ENCODE measurements at places on chromosomes 12 and 14.

DNA sequence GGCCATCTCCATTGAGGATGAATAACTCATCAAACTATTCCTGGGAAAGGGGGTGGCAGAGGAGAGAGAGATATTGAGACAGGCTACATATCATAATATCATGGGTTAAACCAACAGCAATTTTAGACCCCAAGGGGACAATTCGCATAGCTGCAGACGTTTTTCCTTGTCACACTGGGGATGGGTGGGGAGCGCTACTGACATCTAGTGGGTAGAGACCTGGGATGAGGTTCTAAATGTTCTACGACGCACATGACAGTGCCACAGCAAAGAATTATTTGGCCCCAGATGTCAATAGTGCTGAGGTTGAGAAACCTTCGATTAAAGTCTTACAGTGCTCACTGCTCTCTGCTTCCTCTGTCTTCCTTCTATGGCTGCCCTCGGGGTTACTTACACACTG, 425.6 kb downstream of the NRXN3 start:
- no peak overlapping the region for H3K27ac ChIP-seq
- no peaks in the 10 kb centered on the region for H3K4me1 ChIP-seq
- DNase-seq = no peak
- H3K27me3 ChIP-seq = no peaks in the 10 kb centered on the region
- H3K4me3 ChIP-seq = no peak overlapping the region

DNA sequence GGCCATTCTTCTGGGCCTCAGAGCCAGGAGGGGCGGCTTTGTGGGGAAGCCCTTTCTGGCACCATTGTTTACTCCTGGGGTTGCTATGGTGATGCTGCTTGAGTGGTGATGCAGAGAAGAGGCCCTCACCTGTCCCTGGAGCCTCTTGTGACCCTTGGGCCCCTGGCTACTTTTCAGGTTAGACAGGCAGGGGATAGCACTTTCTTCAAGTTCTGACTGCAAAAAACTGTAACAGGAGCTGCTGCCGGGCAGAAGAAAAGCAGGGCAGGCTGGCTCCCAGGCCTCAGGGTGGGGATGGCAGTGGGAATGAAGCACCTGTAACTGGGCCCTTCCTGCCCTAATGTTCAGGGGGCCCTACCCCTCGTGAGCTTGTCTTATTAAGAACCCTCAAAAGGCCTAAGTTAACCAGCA, at the start of gene TEX52:
Gene TEX52 (minus strand): TSS at position 19 of the 411 bp plus-strand sequence. CDS start 13 bp downstream, at position 6.
- DNase-seq = no peak
- H3K27me3 ChIP-seq = no peaks in the 10 kb centered on the region
- no peak within 1 kb of the TSS for H3K27ac ChIP-seq
- H3K4me1 ChIP-seq = no peaks in the 10 kb centered on the region

- no peak for DNase-seq
- H3K4me3 ChIP-seq = no peak overlapping the region
- H3K27ac ChIP-seq = no peak overlapping the region
- no peaks in the 10 kb centered on the region for H3K36me3 ChIP-seq
- H3K4me1 ChIP-seq = no peaks in the 10 kb centered on the region
Observed at GRCh38 chr14:98665007-98665406, 607.0 kb downstream of the BCL11B start.

DNA sequence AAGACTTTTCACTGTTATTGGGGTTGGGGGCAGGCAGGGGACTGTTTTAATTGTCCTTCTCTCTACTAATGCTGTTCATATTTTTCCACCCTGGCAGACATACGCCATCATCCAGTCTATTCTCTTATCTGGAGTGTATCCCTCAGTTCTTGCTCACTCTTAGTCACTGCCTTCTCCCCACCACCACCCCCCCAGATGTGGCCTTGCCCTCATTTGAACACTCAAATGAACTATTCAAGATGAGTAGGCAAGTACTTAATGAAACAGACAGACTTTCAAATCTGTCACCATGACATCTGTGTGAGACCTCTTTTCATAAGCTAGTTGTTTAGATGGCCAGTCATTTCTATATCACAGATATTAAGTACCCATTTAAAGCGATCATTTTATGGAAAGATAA, 10.1 kb downstream of the NUDT4 start:
- no peak for DNase-seq
- H3K27me3 ChIP-seq = no peaks in the 10 kb centered on the region
- no peak overlapping the region for H3K27ac ChIP-seq
- H3K36me3 ChIP-seq = no peaks in the 10 kb centered on the region
- H3K4me1 ChIP-seq = peaks cover 74% of the 10 kb centered on the region

DNA sequence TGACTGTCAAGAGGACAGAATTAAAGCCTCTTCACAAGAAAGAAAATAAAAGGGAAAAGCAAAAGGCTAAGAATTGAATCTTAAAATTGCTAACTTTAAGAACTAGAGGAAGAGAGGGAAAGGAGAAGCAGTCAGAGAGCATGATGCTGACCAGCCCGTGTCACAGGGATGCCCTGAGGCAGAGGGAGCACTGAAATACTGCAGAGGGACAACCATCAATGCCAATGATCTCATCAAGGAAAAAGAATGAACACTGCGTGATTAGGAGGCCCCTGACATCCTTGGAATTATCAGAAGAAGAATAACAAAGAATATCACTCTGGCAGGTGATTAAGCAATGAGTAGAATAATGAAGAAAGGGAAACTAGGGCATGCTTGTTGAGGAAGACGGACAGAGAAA, 252.2 kb upstream of the GRIP1 start:
- no peaks in the 10 kb centered on the region for H3K27me3 ChIP-seq
- no peak overlapping the region for H3K27ac ChIP-seq
- H3K4me3 ChIP-seq = no peak overlapping the region
- no peaks in the 10 kb centered on the region for H3K4me1 ChIP-seq
- no peak for DNase-seq
- no peaks in the 10 kb centered on the region for H3K36me3 ChIP-seq

GRCh38 chr14:65210118-65210821, 108.0 kb upstream of the MAX start:
- DNase-seq = no peak
- H3K36me3 ChIP-seq = no peaks in the 10 kb centered on the region
- peaks cover 15% of the 10 kb centered on the region for H3K4me1 ChIP-seq
- no peak overlapping the region for H3K4me3 ChIP-seq

GRCh38 chr12:14394317-14395073, 29.0 kb downstream of the ATF7IP start:
- H3K27ac ChIP-seq = peak overlapping the region; percentile 78
- DNase-seq = no peak
- H3K4me3 ChIP-seq = no peak overlapping the region
- no peaks in the 10 kb centered on the region for H3K27me3 ChIP-seq
- peaks cover 12% of the 10 kb centered on the region for H3K36me3 ChIP-seq

DNA sequence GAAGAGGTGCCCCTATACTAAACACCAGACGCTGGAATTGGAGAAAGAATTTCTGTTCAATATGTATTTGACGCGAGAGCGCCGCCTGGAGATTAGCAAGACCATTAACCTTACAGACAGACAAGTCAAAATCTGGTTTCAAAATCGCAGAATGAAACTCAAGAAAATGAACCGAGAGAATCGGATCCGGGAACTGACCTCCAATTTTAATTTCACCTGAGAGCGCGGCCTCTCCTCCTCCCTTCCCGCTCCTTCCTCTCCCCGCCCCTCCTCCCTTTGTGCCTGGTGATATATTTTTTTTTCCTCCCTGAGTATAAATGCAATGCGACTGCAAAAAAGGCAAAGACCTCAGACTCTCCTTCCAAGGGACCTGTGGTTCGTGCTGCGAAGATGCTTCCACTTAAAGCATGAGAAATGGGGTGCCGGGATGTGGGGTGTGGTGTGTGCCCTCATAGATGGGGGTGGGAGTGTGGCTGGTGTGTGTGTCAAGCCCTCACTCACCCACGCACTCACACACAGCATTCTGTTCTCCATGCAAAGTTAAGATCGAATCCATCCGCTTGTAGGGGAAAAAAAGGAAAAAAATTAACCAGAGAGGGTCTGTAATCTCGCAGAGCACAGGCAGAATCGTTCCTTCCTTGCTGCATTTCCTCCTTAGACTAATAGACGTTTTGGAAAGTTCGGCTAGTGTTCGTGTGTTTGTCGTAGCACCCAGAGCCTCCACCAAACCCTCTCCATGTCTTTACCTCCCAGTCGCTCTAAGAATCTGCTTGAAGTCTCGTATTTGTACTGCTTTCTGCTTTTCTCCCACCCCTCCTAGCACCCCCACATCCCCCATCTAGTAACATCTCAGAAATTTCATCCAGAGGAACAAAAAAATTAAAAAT, 4.5 kb downstream of the HOXC10 start:
- H3K4me1 ChIP-seq = peaks cover 22% of the 10 kb centered on the region
- no peak overlapping the region for H3K4me3 ChIP-seq
- peaks cover 42% of the 10 kb centered on the region for H3K27me3 ChIP-seq
- no peak overlapping the region for H3K27ac ChIP-seq
- no peak for DNase-seq

DNA sequence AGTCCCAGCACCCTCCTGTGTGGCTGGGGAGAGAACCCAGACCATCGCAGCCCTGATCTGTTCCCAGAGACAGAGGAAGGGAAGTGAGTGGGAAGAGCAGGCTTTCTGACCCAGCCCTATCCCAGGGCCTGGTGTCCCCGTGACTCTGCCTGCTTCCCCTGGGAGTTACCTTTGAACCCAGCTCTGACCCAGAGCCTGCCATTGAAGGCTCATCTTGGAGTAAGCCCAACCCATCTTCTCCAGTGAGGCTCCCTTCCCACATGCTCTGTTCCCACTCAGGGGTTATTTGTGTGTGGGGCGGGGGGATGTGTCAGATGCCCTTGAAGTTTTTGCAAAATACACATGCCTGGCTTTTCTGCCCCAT, 6.0 kb downstream of the TMEM63C start:
- no peak overlapping the region for H3K4me3 ChIP-seq
- peaks cover 27% of the 10 kb centered on the region for H3K4me1 ChIP-seq
- H3K36me3 ChIP-seq = no peaks in the 10 kb centered on the region
- DNase-seq = no peak
- peak overlapping the region; percentile 55 for H3K27ac ChIP-seq

DNA sequence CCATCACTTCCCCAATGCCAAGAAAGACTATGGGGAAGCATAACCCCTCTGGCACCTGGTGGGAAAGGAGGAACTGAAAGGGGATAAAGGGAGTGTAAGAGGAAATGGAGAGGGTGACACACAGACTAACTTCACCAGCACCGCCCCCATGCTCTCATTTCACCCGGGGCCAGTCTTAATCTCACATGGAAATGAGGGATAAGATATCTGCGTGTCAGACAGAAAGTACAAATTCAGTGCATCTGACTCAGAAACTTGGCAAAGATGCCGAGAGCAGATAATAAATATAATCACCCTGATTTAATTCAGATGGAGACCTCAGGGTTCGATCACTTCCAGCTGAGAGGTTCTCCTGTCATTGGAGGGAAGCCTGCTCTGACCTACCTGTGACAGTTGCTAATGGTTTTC, 191.6 kb downstream of the DUSP6 start:
- peaks cover 12% of the 10 kb centered on the region for H3K4me1 ChIP-seq
- H3K36me3 ChIP-seq = no peaks in the 10 kb centered on the region
- no peak for DNase-seq

- H3K36me3 ChIP-seq = no peaks in the 10 kb centered on the region
- H3K4me1 ChIP-seq = peaks cover 4% of the 10 kb centered on the region
- H3K27me3 ChIP-seq = peaks cover 27% of the 10 kb centered on the region
- no peak overlapping the region for H3K27ac ChIP-seq
- no peak for DNase-seq
- no peak overlapping the region for H3K4me3 ChIP-seq
Observed at GRCh38 chr12:4216187-4216927, 57.2 kb upstream of the CCND2 start.

- DNase-seq = no peak
- H3K4me3 ChIP-seq = no peak overlapping the region
- no peak overlapping the region for H3K27ac ChIP-seq
- no peaks in the 10 kb centered on the region for H3K4me1 ChIP-seq
- H3K36me3 ChIP-seq = no peaks in the 10 kb centered on the region
- H3K27me3 ChIP-seq = no peaks in the 10 kb centered on the region
Observed at GRCh38 chr14:87461704-87462103, 531.3 kb downstream of the GALC start.

GRCh38 chr14:25848601-25849000, 749.2 kb downstream of the NOVA1 start:
- no peak overlapping the region for H3K4me3 ChIP-seq
- H3K27ac ChIP-seq = no peak overlapping the region

GRCh38 chr12:87266305-87266704, 762.9 kb downstream of the C12orf50 start:
- H3K27ac ChIP-seq = no peak overlapping the region
- DNase-seq = no peak
- no peak overlapping the region for H3K4me3 ChIP-seq

DNA sequence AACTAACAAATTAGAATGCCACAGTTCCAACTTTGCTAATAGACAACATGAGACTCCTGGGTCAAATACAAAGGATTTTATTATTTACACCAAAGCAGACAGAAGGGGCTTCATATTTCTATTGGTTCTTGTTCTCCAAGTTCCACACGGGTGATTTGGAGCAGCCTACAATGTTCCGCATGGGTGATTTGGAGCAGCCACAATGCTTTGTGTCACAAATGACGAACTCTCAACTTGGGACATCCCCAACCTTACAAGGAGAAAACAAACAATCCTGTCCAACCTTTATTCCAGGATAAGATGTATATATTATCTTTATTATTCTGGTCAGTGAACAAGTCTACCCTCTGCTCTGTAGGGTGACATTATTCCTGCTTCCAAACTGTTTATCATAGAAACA, 694.3 kb upstream of the MGAT4C start:
- H3K36me3 ChIP-seq = no peaks in the 10 kb centered on the region
- no peak overlapping the region for H3K4me3 ChIP-seq
- DNase-seq = no peak
- no peak overlapping the region for H3K27ac ChIP-seq
- H3K4me1 ChIP-seq = no peaks in the 10 kb centered on the region

- H3K4me3 ChIP-seq = no peak overlapping the region
- H3K27ac ChIP-seq = no peak overlapping the region
- H3K27me3 ChIP-seq = no peaks in the 10 kb centered on the region
- DNase-seq = no peak
- peaks cover 26% of the 10 kb centered on the region for H3K4me1 ChIP-seq
- no peaks in the 10 kb centered on the region for H3K36me3 ChIP-seq
Observed at GRCh38 chr14:93100570-93100969, 15.2 kb downstream of the ITPK1 start.

DNA sequence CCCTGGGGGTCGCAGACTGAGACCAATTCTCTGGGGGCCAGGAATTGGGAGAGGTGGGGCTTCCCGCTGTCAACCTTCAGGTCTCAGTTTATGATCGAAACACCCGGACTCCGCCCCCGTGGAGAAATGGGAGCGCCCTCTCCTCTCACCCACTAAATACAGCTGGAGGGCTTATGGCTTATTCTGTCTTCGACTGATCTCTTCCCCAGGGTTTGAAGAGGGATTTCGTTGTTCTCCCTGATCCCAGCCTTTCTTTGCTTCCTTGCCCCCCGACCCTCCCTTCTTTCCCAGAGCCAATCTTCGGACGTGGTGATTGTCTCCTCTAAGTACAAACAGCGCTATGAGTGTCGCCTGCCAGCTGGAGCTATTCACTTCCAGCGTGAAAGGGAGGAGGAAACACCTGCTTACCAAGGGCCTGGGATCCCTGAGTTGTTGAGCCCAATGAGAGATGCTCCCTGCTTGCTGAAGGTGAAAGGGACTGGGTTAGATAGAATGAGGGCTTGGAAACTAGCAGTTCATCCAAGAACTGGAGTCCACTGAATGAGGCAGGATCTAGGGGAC, 607 bp downstream of the OS9 start:
- no peak for DNase-seq
- peaks cover 21% of the 10 kb centered on the region for H3K4me1 ChIP-seq
- H3K27ac ChIP-seq = peak overlapping the region; percentile 90
- peaks cover 41% of the 10 kb centered on the region for H3K36me3 ChIP-seq
- H3K4me3 ChIP-seq = peak overlapping the region; percentile 88

Data from esophagus squamous epithelium (tissue), 5 donors.